G401 (cell line): ENCODE measurements at places on chromosomes 3 and 15.
A peak's percentile ranks its signal among the peaks of the same experiment; 100 is the strongest.

DNA sequence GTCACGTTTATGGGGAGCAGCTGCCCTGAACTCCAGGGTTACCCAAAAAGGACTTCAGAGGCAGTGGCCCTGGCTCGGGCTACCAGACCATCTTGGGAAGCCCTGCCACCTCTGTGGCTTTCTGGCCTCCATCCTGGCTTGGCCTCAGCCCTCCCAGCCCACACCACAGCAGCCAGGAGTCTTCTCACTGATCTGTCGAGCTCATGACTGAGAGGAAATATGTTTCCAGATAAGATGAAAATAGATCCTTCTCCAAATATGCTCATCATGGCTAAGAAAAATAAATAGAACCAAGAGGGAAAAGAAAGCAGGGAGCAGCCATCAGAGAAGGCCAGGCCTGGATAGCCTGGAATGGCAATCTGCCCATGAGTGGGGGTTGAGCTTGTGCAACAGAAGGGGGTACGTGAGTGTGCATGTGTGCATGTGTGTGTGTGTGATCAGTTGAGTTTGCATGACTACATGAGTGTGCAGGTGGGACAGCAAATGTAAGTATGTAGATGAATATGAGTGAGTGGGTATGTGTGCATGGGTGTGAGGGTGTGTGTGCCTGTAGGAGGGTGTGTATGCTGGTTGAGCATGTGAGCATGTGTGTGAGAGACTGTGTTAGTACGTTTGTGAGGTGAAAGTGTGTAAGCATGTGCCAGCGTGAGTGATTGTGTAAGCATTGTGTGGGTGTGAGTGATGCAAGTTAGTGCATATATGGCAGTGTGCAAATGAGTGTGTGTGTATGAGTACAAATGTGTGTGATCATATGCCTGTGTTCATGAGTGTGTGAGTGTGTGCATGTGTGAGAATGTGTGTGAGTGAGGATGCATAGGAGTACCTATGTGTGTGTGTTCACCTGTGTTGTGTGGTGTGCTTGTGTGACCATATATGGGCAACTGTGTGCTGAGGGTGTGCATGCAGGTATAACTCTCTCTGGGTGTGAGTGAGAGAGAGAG lies 9.9 kb upstream of the RFT1 start:
- no peak for DNase-seq

DNA sequence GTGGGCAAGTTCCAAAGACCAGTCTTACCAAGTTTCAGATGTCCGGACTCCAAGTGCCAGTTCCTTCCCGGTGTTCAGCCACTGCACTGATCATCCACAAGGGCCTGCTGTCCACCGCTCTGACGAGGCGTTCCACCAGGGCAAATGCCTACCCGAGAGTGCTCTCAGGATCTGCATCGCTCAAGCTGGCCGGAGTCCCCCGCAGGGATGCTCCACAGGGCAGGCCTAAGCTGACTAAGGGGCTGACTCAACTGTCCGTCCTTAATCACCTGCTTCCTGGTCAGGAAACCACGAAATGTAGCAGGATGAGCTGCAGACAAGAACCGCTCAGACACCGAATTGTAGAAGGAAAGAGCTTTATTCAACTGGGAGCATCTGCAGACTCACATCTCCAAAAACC lies 341.6 kb downstream of the KCNH8 start:
- DNase-seq, result no peak

DNA sequence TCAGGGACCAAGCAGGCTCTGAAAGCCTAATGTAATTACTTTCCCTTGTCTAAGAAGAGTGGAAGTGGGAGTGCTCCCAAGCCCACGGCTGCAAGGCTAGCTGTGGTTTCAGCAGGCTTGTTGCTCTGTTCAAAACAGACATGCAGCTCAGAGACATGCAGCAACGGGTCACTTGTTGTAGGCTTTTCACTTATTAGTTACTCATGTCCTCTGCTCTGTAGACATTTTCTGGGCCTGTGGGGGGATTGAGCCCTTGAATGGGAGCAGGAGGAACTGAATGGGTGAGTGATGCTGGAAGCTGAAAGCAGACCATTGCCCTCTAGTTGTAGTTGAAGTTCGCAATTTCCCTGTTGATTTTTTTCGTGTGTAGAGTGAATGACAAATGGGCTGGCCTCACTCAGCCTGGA lies 261.9 kb upstream of the NR2E3 start:
- DNase-seq, result no peak

- no peak for DNase-seq
These were observed 11.5 kb downstream of the PPP4R2 start for GRCh38 chr3:73007992-73008712.

- DNase-seq, result no peak
These were observed 596.1 kb downstream of the TUSC7 start for GRCh38 chr3:117305681-117306080.

- no peak for DNase-seq
These were observed 142.6 kb downstream of the PLCH1 start for GRCh38 chr3:155602307-155602706.

- DNase-seq, result no peak
These were observed 100.5 kb downstream of the CGGBP1 start for GRCh38 chr3:87958289-87958688.

DNA sequence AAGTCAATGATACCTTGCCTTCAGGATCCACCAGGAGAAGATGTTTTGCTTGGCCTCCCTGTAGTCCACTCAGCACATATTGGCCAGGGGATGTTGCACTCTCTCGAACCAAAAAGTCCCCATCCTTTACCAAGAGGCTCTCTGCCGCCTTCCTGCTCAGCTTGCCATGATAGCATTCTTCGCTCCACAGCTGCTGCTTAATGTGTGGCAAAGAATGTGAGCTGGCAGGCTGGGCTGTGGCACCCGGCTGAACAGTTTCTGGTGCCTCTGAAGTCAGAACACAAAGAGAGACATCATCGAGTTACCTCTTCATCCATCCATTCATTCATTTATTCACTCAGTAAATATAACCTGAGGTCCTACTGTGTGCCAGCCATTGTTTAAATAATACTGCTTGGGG lies 23.9 kb upstream of the CEP152 start:
- no peak for DNase-seq

DNA sequence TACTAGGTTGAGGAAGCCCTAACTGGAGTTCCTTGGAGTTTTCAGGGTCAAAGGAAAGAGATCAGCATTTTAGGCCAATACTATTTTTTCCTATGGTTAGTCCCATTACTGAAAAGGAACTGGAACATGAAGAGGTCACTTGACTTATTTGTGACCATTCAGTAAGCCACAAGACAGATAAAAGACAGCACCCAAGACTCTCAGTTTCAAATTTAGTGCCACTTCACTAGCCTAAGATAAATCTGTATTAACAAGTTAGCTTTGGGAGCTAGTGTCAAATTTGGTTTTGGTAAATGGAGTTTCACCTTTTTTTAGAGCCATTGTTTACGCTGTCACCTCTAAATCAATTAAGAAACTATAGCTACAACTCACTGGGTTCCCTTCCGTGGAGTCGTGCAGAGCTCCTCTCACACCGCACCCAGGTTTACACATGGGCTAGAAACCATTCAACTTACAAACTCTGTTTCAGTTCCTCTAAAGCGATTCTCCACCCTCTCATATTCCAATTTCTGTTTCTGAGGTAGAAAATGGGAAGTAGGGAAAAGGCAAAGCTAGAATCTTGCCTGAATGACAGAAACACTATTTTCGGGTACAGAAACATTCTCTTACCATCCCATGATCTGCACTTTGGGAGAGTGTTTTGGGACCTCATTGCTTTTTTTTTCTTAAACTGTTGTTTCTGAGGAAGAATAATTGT lies 14.4 kb downstream of the CCDC32 start:
- no peak for DNase-seq

- DNase-seq, result no peak
These were observed 19.5 kb downstream of the NBEAL2 start for GRCh38 chr3:46998852-46999515.

DNA sequence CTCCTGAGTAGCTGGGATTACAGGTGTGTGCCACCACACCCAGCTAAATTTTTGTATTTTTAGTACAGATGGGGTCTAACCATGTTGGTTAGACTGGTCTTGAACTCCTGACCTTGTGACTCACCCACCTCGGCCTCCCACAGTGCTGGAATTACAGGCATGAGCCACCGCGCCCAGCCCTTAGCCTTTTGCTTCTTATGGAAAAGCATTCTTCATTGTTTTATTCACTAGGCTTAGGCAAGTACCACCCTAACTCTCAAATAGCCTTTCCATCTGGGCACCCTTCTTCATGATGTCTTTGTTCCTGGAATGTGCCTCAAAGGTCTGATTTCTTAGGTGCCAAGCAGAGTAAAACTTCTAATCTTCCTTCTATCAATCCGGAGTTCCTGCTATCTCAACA lies 641.8 kb downstream of the FHIT start:
- DNase-seq, result no peak

- DNase-seq, result no peak
These were observed 305.0 kb downstream of the ZNF385D start for GRCh38 chr3:21446027-21446426.

GRCh38 chr3:125186800-125187598 lies 25.5 kb downstream of the SLC12A8 start:
- peak; percentile 92 for DNase-seq

GRCh38 chr3:12148183-12148940 lies 10.3 kb downstream of the TIMP4 start:
- DNase-seq, result peak; percentile 47

DNA sequence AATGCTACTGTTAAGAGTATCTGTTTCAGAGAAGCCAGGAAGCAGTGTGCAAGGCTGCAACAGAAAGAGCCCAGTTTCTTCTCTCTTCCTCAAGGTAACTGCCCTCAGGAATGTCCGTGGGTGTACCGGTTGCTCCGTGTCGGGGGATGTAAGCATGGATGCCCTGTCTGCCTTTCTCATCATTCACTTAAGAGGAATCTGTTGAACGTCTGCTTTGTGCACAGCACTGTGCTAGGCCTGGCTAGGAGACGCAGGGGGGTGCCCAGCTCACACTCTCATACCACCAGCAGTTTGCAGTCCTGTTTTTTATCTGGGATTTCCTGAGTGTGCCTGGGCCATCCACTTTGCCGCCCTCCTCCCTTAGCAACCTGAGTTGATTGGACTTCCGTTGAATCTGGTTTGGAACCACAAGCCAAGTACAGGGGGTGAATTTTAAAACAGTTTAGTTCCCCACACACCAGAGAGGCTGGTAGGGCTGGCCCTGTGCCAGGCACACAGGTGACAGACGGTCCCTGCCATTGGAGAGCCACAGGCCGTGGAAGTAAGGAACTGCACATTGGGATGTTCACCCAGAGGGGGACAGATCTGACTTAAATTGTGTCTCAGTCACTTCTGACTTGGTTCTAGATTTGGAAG lies 11.2 kb downstream of the BOC start:
- peak; percentile 60 for DNase-seq

DNA sequence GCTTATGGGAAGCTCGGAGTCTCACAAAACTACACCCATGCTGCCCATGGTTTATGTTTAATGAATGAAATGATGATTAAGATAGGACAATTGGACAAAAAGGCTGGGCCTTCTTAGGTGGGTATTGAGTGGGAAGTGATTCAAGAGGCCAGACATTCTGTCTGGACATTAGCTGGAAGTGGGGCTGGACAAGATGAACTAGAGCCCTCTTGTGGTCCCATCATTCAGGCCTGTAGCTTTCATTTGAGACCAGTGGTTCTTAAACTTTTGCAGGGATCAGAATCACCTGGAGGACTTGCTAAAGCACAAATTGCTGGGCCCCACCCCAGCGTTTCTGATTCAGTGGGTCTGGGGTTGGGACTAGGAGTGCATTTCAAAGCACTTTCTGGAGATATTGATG lies 290.4 kb upstream of the CTDSPL start:
- peak; percentile 32 for DNase-seq

GRCh38 chr3:150736903-150737832 lies 25.8 kb downstream of the SIAH2 start:
- DNase-seq, result no peak

- no peak for DNase-seq
These were observed 141.0 kb downstream of the MYLK start for GRCh38 chr3:123743121-123743520.

DNA sequence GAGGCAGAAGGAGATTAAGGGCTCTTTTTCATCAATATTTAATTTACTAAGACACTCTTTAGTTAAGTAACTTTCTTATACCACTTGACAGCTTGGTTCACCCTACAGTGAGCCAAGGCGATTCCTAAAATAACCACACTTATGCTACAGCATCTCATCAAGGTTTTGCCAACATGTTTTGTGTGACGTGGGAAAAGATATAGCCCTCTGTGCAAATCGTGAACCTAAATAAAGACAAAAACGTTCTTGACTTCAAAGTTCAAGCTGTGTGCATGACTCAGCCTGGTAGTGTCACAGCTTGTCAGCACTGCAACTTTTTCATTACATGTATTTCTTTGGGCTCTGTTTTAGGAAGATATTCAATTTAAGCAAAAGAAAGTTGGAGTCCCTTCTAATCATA lies 297.0 kb upstream of the EPHA3 start:
- DNase-seq, result no peak

DNA sequence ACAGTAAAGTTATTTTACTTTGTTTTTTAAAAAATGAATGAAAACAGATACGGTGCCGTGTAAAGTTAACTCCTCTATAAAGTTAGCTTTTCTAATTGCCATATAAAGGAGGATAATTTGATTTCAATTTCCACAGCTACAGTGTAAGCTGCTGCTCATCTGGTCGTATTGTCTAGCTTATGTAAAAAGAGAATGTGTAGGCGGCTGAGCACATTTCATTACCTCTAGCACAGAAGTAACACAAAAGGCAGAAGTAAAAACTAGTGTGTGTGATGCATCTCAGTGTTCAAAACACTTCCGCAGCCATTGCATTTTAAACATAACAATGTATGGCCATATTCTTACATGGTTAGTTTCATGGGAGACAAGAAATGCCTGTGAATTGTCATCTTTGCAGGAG lies 105.0 kb upstream of the P2RY1 start:
- DNase-seq, result no peak

- DNase-seq, result no peak
These were observed 37.6 kb downstream of the ANO10 start for GRCh38 chr3:43584043-43584826.

GRCh38 chr3:158522221-158523136 lies 48.5 kb upstream of the MLF1 start:
- DNase-seq, result no peak

GRCh38 chr3:63096248-63097058 lies 181.7 kb upstream of the SYNPR start:
- no peak for DNase-seq

GRCh38 chr15:92930054-92930621 lies 30.0 kb downstream of the CHD2 start:
- no peak for DNase-seq

DNA sequence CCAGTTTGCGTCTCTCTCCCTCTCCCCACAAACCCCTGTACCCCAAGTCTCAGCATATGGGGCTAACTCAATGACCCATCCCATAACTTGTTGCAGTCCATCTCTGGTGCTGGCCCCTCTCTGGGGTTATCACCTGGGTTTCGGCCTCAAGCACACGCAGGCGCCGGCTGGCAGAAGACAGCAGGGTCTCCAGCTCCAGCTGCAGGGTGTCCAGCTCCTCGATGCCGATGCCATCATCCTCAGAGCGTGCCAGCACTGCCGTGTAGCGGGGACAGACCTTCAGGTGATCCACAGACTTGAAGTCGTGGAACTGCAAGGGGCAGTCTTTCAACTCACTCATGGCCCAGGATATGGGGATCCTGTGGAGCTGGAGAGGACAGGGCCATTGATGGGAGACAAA lies 1.1 kb downstream of the TADA3 start:
- no peak for DNase-seq

GRCh38 chr15:68232937-68233336 lies 3.4 kb upstream of the CLN6 start:
- DNase-seq, result no peak
